ENCODE measurements at places on chromosomes 7 and 10.

GRCh38 chr10:77771851-77772250 lies 134.2 kb upstream of the KCNMA1 start:
- DNase-seq: no peak

- no peak for DNase-seq
Observed at GRCh38 chr10:3071405-3072198, 4.3 kb downstream of the PFKP start.

GRCh38 chr7:1544178-1544895 lies 11.7 kb downstream of the TMEM184A start:
- no peak for DNase-seq

GRCh38 chr10:22308390-22308789 lies 7.8 kb upstream of the COMMD3 start:
- DNase-seq: no peak

GRCh38 chr7:11831156-11831735 lies 752 bp downstream of the THSD7A start:
- no peak for DNase-seq

DNA sequence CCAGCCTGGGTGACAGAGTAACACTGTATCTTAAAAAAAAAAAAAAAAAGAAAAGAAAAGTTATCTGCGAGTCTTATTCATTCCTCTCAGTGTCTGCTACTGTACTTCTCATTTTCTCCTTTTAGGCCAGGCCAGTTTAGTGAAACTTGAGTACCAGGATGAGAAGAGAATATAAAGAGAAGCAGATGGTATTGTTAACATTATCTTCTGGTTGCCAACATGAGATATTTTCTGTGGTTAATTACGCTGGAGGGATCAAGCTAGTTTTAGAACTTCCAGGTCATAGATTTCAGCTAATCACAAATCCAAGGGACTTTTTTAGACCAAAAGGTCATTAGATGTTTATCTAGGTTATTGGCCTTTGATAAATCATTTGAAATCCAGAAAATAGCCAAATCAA lies 252.6 kb upstream of the SMIM30 start:
- no peak for DNase-seq

DNA sequence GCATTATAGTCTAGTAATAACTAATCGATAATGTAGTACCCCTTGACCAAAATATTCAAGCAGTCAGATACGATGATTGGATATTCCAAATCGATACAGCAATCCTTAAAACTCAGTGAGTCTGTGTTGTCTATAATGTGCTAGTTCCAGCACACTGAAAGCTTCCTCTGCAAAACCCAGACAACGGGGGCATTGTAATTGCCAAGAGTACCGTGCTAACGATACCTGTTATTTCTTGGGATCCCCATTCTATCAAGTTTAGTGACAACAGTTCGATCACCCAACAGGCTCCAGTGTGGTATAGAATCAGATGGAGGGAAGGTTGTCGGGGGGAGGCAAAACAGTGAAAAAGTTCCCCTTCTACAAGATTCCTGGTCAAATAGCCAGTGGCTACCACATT lies 865 bp downstream of the ZNF438 start:
- DNase-seq: no peak

- no peak for DNase-seq
Observed at GRCh38 chr7:464454-465401, 54.9 kb downstream of the PDGFA start.

DNA sequence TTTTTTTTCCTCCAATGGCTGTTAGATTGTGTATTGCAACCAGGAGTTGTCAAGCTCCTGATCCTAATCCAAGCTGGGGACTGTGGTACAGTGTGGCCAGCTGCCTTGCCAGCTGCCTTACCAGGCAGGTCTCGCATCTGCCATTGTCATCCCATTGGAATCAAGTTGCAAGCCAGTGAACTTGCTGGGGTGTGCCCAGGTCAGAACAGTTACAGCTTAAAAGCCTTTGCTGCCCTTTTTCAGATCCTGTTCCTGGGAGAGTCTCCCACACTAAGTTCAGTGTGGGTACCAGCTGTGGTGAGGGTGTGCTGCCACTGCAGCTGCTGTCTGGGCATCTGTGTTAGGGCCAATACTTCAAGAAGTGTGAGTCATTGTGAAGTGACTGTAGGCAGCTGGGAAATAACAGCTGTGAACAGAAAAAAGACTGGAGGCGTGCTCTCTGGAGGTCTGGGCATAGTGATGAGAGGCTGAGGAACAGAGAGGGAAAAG lies 72.8 kb downstream of the CCNY start:
- no peak for DNase-seq

GRCh38 chr7:94284104-94284503 lies 110.6 kb upstream of the COL1A2 start:
- DNase-seq: no peak

DNA sequence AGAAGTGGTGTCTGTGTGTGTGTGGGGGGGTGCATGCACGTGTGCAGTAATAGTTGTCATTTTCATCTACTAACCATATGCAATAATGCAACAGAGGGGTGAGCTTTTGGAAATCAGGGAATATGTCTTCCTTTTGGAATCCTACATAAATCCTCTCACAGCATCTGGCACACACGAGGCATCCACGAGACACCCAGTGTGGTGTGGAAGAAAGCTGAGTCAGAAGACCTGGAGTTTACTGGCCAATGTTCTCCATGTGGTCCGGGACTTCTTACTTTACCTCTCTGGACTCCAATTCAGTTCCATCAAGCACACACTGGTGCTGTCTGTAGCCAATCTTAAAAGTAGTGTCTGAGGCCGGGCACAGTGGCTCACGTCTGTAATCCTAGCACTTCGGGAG lies 43.1 kb upstream of the C10orf90 start:
- no peak for DNase-seq

DNA sequence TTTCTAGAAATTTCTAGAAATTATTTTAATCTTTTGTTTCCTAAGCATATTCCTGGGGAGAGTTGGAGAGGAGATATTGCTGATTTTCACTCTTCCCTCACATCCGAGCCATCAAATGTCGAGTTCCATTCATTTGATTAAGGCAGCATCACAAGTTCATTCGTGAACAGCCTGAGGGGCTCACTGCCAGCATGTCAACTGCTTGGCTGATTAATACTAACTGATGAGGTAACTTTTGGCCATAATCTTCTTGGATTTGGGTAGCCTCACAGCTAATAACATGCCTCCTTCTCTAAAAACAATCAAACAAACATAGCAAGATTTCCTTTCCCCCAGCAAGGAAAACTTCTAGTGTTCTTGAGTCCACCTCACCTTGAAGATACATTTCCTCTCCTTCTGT lies 87.1 kb upstream of the AFAP1L2 start:
- DNase-seq: no peak

DNA sequence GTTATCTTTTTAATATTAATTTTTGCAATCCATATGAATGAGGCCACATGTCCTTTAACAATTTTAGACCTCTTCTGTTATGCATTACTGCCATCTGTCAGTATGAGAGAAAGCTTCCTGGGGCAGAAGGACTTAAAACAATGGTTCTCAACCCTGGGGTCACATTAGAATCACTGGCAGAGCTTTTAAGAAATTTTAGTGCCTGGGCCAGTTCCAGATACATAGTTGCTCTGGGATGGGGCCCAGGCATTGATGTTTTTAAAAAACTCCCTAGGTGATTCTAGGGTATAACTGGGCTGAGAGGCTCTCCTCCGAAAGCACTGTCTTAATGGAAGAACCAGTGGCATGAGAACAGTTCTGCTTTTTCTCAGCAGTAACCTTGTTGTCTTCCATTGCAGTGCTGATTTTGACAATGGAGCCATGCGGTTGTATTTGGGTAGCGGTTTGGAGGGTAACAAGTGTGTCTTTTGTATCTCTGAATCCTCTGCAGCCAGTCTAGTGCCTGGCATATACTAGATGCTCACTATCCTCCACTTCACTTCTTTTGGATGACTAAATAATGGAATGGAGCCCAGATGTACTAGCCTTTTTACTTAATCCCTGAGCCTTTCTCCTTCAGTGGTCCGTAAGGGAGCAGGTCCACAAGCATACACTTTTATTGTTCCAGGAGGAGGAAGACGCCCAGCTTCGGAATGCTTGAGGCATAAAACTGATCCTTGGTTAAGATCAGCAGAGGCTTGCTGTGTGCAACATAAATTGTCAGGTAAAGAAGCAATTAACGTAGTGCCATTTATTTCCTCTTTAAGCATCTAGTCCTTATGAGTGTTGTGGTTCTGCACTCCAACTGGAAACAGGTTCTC lies 227.1 kb downstream of the AUTS2 start:
- no peak for DNase-seq

- DNase-seq: no peak
Observed at GRCh38 chr10:69455006-69455763, 3.9 kb downstream of the TSPAN15 start.

DNA sequence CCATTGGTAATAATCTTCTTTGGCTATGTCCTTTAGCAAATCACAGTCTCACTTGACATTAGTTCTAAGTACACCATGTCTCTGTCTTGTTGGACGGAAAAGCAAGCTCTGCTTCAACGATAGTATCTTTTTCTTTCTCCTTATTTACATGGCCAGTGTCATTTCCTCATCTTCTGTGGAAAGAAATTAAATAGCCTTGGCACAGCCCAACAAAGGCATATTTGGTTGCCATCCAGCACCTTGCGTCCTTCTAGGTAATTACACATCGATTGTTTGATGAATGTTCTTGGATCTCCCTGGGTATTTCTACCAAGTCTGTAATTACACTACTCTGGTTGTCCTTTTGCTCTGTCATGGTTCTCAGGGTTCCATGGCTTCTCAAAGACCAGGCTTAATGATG lies 183.1 kb downstream of the CHN2 start:
- no peak for DNase-seq

DNA sequence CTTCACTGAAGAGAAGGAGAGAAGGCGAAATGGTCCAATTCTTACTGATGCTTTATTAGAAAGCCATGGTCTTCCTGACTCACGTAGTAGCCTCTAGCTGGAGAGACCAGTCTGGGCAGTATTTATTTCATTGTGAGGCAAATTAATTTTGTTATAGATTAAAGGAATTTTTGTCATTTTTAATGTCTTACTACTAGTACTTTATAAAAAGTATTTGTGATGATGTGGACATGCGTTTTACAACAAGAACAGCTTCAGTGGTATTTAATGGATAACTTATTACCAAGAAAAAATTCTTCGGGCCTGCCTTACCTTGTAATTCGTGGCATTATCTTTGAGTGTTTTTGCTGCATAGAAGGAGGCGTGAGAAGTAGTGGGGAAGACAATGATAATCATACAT lies 339.4 kb upstream of the SHH start:
- DNase-seq: no peak

DNA sequence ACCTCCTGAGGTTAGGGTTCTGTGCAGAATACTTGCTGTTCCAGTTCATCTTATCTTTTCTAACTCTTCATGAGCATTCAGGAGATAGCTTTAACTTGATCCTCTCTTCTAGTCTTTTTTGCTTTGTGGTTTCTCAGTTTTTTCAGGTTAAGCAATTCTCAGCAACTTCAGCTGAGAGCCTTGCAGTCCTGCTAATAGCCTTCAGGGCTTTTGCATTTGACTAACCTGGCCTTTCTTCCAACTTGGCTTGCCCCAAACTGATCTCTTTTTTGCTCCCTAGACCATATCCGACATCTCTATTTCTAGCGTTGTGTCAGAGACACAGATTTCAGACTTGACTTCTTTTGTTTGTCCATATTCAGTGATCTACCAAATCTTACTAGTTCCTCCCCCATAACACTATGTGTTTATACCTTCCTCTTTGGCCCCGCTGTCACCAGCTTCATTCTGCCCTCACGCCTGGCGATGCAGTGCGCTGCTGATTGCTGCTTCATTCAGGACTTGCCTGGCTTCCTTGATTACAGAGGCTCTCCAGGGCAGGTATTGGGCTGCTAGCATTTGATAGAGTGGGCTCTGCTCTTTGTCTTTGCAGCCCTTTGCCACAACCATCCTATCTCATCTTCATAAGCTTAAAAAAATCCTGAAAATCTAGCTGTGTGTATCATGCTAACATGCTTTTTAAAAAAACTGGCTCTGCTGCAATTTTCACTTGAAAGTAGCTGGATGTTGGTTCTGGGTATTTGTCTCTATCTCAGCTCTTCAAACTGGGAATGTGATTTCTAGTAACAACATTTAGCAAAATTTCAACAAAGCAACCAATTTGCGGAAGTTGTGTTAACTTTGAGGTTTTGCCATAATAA lies 9.6 kb downstream of the CUL1 start:
- no peak for DNase-seq

- DNase-seq: peak; percentile 45
Observed at GRCh38 chr7:5824297-5824610, 42.8 kb upstream of the RNF216 start.

GRCh38 chr10:60315311-60315710 lies 74.4 kb downstream of the ANK3 start:
- DNase-seq: no peak

- no peak for DNase-seq
Observed at GRCh38 chr10:68721673-68722335, 765 bp downstream of the CCAR1 start.

DNA sequence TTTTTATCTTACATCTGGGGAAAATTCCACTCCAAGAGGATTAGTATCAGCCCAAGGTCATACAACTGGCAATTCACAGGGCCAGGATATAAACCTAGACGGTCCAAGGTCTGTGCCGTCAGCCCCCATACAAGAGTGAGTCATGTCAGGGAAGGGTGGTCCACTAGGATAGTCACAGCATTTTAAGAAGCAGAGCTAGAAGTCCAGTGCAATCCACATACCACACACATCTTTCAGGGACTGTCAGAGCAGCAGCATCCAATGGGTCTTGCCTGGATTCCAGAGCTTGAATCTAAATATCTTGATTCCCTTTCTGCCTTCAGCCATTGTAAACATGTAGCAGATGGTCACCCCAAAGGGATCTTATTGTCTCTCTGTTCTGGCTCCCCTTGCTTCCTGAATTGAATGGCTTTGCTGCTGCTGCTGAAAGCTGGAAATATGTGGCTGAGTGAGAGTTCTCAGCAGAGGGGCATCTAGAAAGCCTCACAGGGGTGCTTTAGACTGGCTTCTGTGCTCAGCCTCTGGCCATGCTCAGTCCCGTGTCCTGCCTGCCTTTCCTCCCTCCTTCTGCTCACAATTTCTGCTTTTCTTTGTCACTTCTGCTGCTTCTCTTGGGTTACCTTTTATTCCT lies 9.9 kb upstream of the OR6V1 start:
- DNase-seq: no peak
